Endothelial cell (in vitro differentiated cells): ENCODE measurements at places on chromosomes 5 and 9.
A peak's percentile ranks its signal among the peaks of the same experiment; 100 is the strongest.

GRCh38 chr5:68033029-68033428, 182.5 kb upstream of the PIK3R1 start:
- no peaks in the 10 kb centered on the region for H3K27me3 ChIP-seq
- DNase-seq = no peak
- no peak overlapping the region for H3K4me3 ChIP-seq
- no peaks in the 10 kb centered on the region for H3K36me3 ChIP-seq

GRCh38 chr9:70399141-70399540, 15.3 kb downstream of the KLF9 start:
- H3K27ac ChIP-seq = no peak overlapping the region
- no peaks in the 10 kb centered on the region for H3K36me3 ChIP-seq
- no peaks in the 10 kb centered on the region for H3K27me3 ChIP-seq
- no peak for DNase-seq

GRCh38 chr9:26159575-26160392, 481.5 kb upstream of the TUSC1 start:
- H3K36me3 ChIP-seq = no peaks in the 10 kb centered on the region
- no peaks in the 10 kb centered on the region for H3K27me3 ChIP-seq
- DNase-seq = no peak
- no peak overlapping the region for H3K4me3 ChIP-seq
- no peak overlapping the region for H3K27ac ChIP-seq

GRCh38 chr9:136409557-136410455, 608 bp downstream of the ENTR1 start:
- H3K4me3 ChIP-seq = peak overlapping the region; percentile 91
- H3K36me3 ChIP-seq = peaks cover 36% of the 10 kb centered on the region
- H3K4me1 ChIP-seq = peaks cover 27% of the 10 kb centered on the region
- peaks cover 18% of the 10 kb centered on the region for H3K27me3 ChIP-seq
- peak; percentile 34 for DNase-seq

DNA sequence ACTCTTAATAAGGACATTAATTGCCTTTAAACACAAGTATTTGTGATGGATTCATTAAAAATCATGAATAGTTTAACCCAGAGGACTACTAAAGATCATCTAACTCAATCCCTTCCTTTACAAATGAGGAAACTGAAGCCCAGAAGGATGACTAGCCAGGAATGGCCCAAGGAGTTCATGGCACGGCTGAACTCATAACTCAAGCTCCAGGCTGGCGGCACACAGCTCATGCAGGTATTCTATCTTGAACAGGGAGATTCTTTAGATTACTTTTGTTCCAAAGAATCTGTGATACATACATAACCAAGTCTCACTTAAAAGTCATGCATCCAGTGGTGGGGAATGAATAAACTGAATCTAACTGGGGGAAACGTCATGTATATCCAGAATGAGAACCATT, 495.5 kb downstream of the ACTL7B start:
- no peaks in the 10 kb centered on the region for H3K4me1 ChIP-seq
- DNase-seq = no peak
- H3K36me3 ChIP-seq = no peaks in the 10 kb centered on the region
- no peak overlapping the region for H3K4me3 ChIP-seq

GRCh38 chr5:20276061-20276958, 288.3 kb upstream of the CDH18 start:
- no peaks in the 10 kb centered on the region for H3K27me3 ChIP-seq
- DNase-seq = no peak
- no peak overlapping the region for H3K27ac ChIP-seq
- peaks cover 15% of the 10 kb centered on the region for H3K4me1 ChIP-seq
- no peak overlapping the region for H3K4me3 ChIP-seq
- H3K36me3 ChIP-seq = no peaks in the 10 kb centered on the region

- no peak overlapping the region for H3K4me3 ChIP-seq
- no peak overlapping the region for H3K27ac ChIP-seq
- H3K36me3 ChIP-seq = no peaks in the 10 kb centered on the region
- H3K4me1 ChIP-seq = no peaks in the 10 kb centered on the region
Observed at GRCh38 chr5:4158750-4159447, 563.3 kb downstream of the IRX1 start.

GRCh38 chr5:74579215-74579614, 61.3 kb downstream of the ENC1 start:
- no peak overlapping the region for H3K4me3 ChIP-seq
- no peaks in the 10 kb centered on the region for H3K36me3 ChIP-seq
- H3K4me1 ChIP-seq = peaks cover 26% of the 10 kb centered on the region
- H3K27ac ChIP-seq = no peak overlapping the region

DNA sequence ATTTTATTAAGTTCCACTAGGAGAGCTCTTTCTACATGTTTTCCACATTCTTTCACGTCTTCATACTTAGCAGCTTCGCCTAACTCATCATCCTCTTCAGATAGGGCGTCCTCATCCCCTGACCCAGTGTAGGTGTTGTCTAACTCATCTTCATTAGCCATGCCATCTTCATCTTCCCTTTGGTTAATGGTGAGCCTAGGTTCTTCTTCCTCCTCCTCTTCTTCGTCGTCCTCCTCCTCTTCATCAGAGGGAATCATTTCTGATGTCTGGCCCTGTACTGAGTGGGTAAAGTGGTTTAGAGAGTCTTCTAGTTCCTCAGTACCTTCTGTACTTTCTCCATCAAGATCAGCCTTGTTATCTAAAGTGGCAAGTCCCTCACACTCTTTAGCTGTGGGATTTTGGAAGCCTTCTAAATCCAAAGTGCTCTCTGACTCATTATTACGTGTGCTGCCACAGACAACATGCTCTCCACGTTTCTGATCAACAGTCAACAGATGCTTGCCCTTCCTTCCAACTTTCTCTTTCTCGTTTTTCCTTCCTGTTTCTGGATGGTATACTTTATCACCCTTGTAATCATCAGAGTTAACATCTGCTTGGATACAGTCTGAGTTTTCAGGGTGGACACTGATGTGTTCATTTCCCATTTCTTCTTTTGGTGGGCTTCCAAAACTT, 31.1 kb downstream of the TUT7 start:
- H3K27ac ChIP-seq = no peak overlapping the region
- peaks cover 41% of the 10 kb centered on the region for H3K36me3 ChIP-seq
- no peak overlapping the region for H3K4me3 ChIP-seq
- no peaks in the 10 kb centered on the region for H3K27me3 ChIP-seq
